ENCODE measurements at places on chromosomes 3 and 15.

- DNase-seq: no peak
Measured at GRCh38 chr15:76340803-76341365, 4.3 kb downstream of the ISL2 start.

GRCh38 chr3:168141405-168141998 is 45.8 kb upstream of the GOLIM4 start:
- DNase-seq: no peak

- DNase-seq: peak; percentile 64
Measured at GRCh38 chr15:91940496-91941381, 87.2 kb downstream of the SLCO3A1 start.

GRCh38 chr3:28171962-28172361 is 69.5 kb upstream of the CMC1 start:
- no peak for DNase-seq

DNA sequence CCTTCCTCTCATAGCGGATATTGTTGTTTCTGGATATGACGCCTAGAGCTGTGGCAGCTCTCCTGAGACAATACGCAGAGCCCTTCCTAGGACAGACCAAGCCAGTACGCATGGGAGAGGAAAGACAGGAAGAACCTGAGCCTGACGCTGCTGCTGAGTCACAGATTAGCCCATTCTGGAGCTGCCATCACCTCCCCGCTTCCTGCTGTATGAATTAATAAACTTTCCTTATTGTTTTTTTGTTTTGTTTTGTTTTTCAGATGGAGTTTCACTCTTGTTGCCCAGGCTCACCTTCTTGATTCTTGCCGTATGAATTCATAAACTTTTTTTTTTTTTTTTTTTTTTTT is 67.0 kb downstream of the PPCDC start:
- peak; percentile 88 for DNase-seq

DNA sequence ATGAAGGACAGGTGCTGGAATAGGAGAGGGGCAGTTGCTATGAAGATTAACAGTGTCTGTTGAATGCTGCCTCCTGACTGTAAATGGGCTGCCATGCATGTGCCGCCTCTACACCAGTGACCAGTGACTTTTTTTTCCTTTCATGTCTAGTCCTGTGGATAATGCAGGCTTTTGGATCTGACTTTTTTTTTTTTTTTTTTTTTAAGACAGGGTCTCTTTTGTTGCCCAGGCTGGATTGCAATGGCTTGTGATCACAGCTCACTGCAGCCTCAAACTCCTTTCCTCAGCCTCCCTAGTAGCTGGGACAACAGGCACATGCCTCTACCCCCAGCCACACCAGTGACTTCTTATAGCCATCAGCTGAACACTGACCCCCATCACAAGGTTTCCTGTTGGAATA is 41.2 kb upstream of the AGBL1 start:
- no peak for DNase-seq

DNA sequence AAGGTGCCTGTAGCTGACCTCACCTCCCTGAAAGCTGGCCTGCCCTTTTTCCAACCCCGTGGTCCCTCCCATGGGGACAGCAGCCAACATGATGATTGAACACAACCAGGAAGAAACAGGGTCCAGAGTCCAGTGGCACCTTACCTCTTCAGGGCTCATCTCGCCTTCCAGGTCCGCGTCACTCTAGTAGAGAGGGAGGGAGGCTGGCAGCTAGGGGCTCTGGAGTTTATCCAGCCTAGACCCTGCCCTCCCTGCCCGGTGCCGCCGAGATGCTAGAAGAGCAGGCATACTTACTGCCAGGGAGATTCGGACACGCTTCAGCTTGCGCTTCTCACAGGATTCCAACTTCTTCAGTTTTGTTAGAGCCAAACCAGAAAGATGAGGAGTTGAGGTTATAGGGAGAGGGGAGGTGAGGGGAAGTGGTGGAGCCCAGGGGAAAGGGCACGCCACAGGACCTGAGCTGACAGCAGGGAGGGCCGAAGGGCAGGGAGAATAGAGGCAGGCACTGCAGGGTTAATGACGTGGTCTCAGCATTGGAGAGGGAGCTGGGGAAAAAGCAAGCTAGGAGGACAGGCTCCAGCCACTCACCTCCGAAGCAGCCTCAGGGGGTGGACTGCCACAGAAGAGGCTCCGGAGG is 9.1 kb downstream of the CLCN2 start:
- no peak for DNase-seq

GRCh38 chr3:78809966-78810365 is 957.8 kb downstream of the ROBO1 start:
- DNase-seq: no peak

DNA sequence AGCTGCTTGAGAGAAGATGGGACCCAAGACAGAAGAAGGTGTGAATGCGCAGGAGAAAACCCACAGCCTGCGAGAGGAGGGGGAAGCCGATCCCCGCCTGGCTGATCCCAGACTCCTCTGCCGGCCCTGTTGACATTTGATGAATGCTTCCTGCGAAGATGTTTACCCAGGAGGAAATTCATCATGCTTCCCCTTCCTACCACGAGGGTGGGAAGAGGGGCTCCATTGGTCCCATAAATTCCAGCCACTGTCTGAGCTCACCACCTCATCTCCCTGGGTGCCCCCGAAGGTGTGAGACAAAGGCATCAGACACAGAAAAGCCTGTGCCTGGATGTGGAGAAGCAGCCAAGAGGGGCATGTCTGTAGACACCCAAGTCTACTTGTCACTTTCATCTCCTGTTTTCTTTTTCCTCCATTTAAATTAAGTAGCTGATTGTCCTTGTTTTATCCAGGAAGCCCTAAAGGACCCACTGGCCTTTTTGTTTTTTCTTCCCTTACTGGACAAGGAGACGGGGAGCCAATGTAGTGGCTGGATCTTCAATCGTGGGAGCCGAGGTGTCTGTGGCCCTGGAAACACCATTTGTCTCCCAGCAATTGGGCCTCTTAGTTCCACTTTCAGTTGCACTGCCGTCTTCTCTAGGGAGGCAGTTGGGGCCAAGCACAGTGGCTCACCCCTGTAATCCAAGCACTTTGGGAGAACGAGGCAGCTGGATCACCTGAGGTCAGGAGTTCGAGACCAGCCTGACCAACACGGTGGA is 95.3 kb upstream of the HES1 start:
- DNase-seq: no peak

DNA sequence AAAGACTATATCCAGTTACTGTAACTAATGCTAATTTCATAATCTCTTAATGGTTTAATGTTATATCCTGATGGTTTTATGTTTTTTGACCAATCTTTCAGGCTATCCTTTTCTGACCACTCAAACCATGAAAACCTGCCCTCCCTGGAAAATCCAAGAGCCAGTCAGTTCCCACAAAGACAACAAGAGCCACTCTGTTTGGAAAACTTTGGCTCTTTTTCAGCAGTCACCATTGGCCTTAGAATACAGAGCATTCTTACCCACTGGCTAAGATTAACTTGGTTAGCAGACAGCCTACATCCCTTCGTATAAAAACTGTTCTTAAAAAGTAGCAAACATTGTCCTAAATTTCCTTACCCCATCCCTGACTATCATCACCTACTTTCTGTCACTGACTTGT is 32.9 kb downstream of the ALCAM start:
- DNase-seq: no peak

DNA sequence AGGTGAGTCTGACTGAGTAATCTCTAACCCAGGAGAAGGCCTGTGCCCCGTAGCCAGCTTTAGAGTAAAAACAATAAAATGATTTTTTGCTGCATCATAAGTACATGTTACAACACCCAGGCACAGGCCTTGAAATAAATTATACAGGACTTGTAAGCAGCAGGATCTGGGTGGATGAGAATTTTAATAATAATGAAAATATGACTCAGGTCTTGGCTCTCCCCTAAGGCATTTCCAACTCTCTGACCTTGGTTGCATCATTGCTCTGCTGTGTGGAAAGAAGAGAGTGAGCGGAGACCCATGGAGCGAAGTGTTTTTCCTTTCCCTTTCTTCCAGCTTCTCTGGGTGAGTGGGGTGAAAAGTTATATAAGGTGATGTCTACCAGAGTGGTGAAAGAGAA is 44.6 kb downstream of the EOMES start:
- DNase-seq: peak; percentile 96

DNA sequence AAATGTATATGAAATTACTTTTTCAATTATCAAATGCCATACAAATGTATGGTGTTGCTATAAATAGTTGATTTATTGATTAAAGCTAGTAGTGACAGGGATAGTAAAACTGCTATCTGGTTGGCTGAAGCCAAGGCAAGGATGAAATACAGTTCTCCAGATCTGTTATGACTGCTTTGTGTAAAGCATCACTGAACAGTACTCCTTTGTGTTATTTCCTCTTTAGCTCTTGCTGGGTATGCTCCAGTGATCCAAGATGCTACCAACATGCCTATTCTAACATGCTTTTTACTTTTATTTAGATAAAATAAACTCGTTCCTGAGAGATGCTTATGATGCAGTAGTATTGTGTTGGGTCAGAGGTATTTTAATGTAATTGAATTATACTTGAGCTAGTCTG is 12.4 kb upstream of the UBR1 start:
- DNase-seq: no peak

GRCh38 chr3:126313166-126313565 is 44.0 kb downstream of the KLF15 start:
- no peak for DNase-seq

DNA sequence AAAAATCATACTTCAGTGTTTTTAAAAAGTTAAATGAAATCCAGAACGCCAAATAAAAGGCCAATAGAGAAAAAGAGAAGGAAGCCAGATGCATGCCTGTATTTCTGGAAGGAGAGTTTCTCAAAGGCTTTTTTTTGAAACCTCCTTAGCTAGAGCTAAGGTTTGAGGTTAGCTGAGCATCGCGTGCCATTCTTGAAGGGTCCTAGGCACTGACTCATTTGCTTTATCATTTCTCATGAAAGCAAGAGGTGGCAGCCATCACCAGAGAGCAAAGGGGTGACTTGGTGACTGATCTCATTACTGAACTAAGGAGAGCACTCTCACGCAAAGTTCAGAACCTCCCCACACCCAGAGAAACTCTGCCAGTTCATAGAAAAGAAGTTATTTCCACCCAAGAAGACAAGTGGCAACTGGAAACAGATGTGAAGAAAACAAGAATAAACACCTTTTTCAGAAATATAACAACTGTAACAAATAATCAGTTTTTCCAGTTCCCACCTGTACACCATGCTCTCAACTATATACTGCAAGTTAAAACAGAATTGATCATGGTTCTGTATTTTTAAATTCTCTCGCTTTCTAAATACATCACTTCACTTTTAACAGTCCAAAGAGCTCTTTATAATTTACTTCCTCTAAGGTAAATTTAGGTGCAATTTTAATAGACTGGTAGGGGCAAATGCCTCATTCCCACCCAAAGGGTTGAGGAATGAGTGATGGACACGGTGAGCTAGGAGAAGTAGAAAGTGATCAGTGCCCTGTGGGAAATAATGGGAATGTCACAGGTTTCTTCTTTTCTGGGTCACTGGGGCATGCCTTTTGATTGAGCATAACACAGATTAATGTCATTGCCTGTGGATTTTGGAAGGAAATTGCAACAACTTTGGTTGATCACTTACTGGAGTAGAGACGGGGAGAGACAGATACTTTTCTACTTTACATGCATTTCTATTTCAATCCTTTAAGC is 24.7 kb downstream of the GPR15 start:
- DNase-seq: no peak

- no peak for DNase-seq
Measured at GRCh38 chr3:37953226-37953625, 37.4 kb upstream of the VILL start.

- peak; percentile 49 for DNase-seq
Measured at GRCh38 chr3:187773233-187774184, 28.2 kb upstream of the BCL6 start.

DNA sequence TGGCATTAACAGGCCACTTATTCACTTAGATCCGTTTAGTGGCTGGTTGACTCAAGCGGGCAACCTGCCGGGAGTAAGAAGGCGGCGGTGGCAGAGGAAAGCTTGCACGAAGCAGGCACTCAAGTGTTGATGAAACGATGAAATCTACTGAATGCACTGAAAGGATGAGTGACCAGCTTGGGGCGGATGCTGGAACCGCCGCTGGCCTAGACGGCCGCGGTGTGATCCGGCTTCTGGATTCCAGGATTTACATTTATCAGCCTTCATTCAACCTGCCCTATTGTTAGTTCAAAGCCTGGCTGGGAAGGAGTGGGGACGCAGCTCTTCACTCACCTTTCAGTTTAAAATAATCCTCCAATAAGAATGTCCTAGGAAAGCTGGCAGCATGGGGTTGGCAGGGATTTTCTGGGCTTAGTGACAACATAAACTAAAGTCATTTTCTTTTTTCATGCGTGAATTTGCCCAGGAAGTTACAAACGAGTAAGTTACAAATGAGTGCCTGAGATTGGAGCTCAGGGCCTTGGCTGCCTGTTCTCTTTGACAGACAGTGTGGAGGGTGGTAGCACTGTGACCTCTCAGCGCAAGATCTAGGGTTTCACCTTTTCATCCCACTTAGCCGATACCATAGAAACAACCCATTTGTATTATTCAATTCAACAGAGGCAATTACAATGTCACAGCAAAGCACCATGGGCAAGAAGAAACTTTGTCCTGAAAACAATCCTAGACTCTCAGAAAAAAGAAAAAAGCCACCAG is 1.1 kb upstream of the PLCH1 start:
- DNase-seq: peak; percentile 55

- no peak for DNase-seq
Measured at GRCh38 chr3:130709671-130710070, 37.0 kb downstream of the PIK3R4 start.

- DNase-seq: no peak
Measured at GRCh38 chr3:108292905-108293328, 3.4 kb upstream of the HHLA2 start.

- no peak for DNase-seq
Measured at GRCh38 chr3:194306771-194307640, 44.1 kb downstream of the CPN2 start.

GRCh38 chr3:123762805-123763204 is 121.3 kb downstream of the MYLK start:
- DNase-seq: no peak
